ENCODE measurements at places on chromosomes 7 and 10.

DNA sequence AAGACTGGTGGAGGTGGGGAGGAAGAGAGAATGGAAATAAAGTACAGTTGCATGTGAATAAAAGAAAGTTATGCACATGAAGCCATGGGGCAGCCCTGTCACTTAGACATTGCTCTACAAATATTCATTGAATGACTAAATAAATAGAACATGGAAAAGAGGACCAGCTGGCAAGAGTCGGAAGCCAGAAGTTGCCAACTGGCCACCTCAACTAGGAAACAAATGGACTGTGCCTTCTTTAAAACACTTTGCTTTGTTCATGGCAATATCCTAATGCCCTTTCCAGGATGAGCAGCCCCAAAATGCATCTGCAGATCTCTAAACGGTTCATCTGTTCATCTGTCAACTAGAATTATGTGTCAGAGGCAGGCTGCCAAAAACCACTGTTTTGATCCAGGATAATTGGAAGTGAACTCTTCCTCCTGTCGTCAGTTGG is 157.3 kb downstream of the NOC3L start:
- no peak for DNase-seq

GRCh38 chr7:68173513-68173912 is 1176.9 kb downstream of the TYW1 start:
- no peak for DNase-seq

- no peak for DNase-seq
Measured at GRCh38 chr10:19811540-19811939, 4.7 kb upstream of the PLXDC2 start.

DNA sequence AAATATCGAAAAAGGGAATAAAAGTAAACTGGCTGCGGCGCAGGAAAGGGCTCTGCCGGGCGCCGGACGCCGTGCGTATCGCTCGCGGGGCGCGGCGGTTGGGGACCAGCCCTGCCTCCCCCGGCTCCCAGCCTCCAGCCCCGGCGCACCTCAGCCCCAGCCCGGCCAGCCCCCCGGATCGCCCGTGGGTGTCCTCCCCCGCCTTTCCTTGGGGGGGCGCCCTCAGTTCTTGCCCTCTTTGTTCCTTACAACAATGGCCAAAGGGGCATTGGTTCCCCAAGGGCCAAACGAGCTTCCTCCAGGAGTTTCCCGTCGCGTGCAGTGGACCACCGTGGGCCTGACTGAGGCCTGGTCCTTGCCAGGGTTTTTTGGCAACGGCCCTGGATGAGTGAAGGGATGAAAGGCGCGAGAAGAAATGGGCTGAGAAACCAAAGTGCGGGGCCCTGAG is 1.2 kb downstream of the MACROH2A2 start:
- DNase-seq, result peak; percentile 7

DNA sequence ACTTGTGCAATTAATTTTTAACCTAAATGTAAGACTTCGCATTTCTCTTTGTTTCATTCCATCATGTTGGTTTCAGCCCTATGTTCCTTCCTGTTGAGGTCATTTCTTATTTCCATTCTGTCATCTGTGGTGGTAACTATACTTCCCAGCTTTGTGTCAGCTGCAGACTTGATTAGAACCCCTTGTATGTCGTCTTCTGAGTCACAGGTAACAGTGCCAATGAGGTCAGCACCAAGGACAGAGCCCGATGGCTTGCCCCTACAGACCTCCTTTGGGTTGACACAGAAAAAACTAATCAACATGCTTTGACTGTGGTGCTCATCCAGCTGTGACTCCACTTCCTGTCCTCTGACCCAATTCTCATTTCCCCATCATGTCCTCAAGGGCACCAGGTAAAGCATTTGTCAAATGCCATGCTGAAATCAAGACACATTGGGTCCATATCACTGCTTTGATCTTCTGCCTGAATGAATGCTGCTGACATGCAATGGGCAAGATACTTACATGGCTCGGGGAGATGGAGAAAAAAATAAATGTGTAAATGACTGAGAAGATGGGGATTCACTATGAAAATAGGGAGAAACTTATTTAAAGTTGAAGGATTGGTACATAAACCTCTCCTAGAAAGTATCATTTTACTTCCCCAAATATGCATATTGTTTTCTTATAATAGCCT is 25.6 kb upstream of the CRTAC1 start:
- DNase-seq, result peak; percentile 7

GRCh38 chr7:18721429-18721828 is 225.9 kb downstream of the HDAC9 start:
- no peak for DNase-seq

DNA sequence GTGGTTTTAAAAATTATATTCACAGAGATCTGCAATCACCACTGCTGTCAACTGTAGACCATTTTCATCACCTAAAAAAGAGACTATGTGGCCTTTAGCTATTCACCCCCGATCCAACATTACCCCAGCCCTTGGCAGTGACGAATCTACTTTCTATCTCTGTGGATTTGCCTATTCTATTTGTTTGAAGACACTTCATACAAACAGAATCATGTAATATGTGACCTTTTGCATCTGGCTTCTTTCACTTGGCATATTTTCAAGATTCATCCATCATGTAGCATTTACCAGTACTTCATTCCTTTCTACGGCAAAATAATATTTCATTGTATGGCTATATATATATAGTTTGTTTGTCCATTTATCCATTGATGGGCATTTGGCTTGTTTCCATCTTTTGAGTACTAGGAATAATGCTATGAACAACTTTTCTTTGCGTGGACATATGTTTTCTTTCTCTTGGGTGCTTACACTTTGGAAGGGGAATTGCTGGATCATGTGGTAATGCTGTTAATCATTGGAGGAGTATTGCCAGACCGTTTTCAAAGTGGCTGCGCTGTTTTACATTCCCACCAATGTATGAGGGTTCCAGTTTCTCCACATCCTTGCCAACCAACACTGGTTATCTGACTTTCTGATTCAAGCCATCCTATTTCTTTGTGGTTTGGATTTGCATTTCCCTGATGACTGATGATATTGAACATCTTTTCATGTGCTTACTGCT is 22.3 kb downstream of the ADAMTS14 start:
- DNase-seq, result no peak

- no peak for DNase-seq
Measured at GRCh38 chr7:26052706-26053105, 99.3 kb upstream of the NFE2L3 start.

- DNase-seq, result no peak
Measured at GRCh38 chr10:35307297-35307696, 29.0 kb upstream of the CCNY start.

- DNase-seq, result no peak
Measured at GRCh38 chr7:69603351-69603750, 5.1 kb downstream of the AUTS2 start.

GRCh38 chr10:114389426-114389825 is 14.9 kb downstream of the AFAP1L2 start:
- no peak for DNase-seq

Measured in stimulated activated CD4-positive, alpha-beta T cell treated with anti-CD3 and anti-CD28 coated beads, Interleukin-12 subunit alpha, Interleukin-12 subunit beta, amount 100 ng/mL, for 4 hours (primary cell).